ENCODE measurements at places on chromosomes 2 and 18.
A peak's percentile ranks its signal among the peaks of the same experiment; 100 is the strongest.

- DNase-seq: no peak
These were observed 74.5 kb downstream of the QPCT start for GRCh38 chr2:37418956-37419355.

- DNase-seq: peak; percentile 9
These were observed at the start of gene CDH7 for GRCh38 chr18:65750389-65751154. CDH7 (plus strand) TSS chr18:65751012; CDS start chr18:65762843, 11,831 bp downstream.

DNA sequence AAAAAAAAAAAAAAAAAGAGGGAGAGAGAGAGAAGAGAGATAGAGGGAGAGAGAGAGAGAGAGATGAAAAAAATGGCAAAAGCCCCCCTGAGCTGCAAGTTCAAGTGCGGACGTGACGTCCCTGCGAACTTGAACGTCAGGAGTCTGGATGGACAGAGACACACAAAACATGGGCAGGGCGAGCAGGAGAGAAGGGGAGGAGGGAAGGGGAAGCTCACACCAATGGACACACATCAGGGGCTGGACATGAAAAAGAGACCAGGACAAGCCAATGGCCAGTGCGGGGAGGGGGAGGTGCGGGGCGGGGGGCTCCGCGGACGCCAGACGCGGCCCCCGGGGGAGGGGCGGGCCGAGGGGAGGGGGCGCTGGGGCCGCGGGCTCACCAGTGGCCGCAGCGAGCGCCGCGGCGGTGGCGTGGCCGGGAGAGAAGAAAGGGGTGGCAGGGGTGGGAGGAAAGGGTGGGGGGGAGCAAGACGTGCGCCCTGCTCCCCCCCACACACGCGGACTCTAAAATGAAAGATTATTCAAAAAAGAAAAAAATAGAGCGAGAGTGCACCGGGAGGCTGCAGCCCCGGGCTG lies at the start of gene BCL11A:
Gene BCL11A (minus strand): TSS at position 160 of the 579 bp plus-strand sequence. CDS start 384 bp downstream, outside the sequence.
- peak; percentile 58 for DNase-seq

- DNase-seq: no peak
These were observed 317.8 kb downstream of the AGAP1 start for GRCh38 chr2:235811446-235812184.
